Renal cortex interstitium (tissue), 15 donors: ENCODE measurements at places on chromosomes 2 and 18. TPM values are rescaled to one million over a fixed set of nuclear protein-coding genes. Genes with fewer than 3 reads are reported as not detected.

The STAT4 gene
- 11.5 TPM for polyA plus RNA-seq

The ORC4 gene
- 99.1 TPM for polyA plus RNA-seq

The CENPA gene
- polyA plus RNA-seq: 17.2 TPM

The ARMC9 gene
- polyA plus RNA-seq: 27.0 TPM

The GRP gene
- not detected for polyA plus RNA-seq

The GAREM2 gene
- polyA plus RNA-seq: 8.9 TPM

The TWIST2 gene
- polyA plus RNA-seq: 3.8 TPM

GRCh38 chr2:47735912-47736311, 47.0 kb upstream of the MSH6 start:
- no peak for DNase-seq

GRCh38 chr18:3319894-3320454, 58.0 kb downstream of the MYL12B start:
- DNase-seq: no peak

GRCh38 chr2:214737188-214737587, 72.3 kb downstream of the BARD1 start:
- no peak for DNase-seq

DNA sequence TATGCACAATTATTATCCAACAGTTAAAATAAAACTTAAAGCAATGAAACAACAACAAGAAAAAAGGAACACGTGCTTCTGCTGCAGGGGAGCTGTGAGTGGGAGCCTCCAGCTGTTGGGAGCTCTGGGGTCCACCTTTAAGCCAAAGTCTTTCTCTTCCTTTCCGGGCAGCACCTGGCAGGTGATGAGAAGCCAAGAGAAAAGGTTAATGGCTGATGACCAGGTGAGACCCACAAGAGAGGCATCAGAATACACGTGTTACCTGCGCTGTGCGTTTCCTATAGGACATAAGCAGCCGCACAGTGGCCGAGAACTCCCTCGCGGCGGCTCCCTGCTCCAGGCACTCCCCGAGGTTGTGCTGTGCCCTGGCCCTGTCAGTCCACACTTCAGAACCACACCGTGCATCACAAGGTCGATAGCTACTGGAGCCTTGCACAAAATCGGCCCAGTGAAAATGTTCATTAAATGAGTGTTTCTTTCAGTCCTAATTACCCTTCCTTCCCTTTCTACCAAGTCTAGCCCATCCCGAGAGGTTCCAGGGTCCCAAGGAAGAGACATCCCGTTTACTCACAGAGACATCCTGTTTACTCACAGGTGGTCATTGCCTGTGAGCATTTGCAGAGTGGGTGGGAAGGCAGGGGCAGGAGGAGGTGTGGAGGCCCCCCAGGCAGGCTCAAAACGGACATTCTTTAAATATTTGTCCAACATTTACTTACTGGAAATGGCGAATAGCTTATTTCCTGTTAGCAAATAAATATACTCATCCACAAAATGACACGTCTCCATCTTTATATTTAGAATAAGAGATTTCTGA, 44.9 kb upstream of the ASB18 start:
- no peak for DNase-seq

DNA sequence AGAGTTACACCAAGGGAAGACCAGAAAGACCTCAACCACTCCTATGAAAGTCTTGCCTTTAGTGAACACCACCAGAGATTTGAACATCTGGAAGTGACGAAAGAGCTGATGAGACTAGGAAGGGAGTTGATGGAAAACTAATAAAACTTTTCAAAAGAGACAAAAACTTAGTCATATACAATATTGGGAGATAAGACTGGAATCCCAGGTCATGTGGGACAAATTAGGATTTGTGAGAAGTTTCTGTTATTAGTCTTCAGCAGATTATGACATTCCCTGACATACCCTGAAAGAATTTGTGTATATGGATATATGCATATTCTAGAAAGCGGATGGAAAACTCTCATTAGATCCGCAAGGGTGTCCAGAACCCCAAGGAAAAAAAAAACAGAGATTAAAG, 145.0 kb upstream of the LTBP1 start:
- DNase-seq: no peak

DNA sequence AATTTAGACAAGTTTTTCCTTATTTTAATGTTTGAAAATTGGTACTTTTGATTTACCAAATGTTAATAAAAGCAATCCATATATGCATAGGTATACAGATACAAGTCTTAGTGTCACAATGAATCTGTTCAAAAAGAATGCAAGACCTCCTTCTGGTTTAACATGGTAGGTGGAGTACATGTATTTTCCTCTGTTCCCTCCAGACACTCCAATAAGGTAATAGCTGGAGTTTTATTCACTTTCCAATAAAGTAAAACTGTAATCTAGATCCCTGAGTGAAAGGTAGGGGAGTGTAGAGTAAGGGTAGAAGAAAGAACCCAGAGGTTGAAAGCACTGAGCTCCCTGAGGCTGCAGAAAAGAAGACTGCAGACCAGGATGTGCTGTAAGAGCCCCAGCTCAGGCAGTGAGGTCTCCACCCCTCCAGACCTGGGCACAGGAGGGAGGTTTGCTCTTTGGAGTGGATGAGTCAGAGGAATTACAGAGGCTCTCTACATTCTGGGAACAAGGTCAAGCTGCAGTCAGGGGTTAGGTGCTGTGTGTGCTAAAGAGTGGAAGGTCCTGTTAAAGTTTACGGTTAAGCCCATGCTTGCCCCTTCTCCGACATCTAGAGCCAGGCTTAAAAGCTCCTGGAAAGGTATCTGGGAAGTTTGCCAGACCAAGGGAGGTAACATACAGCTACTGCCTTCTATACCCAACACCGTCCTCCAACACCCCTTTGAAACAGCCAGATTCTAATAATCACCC, 27.6 kb upstream of the STAT1 start:
- no peak for DNase-seq

DNA sequence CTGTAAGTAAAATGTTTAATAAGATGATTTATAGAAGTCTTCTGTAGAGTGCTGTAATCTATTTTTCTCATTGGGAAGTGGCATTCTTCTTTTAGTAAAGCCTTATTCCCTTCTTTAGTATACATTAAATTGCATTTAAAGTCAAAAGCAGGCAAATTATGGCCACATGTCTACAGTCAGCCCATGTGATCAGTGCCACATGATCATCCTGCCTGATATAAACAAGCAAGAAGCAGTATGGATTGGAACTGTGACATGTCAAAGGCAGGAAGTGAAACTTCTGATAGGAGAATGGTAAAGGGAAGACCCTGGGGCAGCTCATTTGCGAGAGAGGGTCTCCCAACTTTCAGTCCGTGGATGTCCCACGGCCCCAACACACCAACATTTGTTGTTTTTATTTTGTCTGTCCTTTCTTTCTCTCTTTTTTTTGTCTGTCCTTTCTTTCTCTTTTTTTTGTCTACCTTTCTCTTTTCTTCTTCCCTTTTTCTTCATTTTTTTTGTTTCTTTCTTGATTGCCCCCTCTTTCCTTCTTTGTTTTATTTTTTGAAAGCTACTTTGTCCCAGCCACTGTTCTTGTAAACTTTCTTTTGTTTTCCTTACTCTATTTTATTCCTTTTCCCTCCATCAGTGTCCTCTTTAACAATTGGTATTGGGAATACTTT, 154.9 kb downstream of the DTNA start:
- DNase-seq: no peak

DNA sequence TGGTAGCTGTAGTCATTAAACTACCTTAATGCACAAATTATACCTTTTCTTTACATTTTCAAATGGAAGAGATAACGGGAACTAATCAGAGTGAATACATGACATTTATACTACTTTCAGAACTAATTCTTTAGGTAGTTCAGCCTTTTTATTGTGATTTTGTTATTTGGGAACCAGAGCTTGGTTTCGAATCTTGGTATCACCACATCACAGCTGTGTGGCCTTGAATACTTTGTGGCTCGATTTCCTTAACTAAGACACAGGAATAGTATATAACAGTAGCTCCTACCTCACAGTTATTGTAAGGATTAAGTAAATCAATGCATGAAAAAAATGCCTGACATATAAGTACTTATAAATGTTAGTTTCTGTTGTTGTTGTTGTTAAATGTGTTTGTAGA, 240.0 kb downstream of the WDR7 start:
- no peak for DNase-seq

DNA sequence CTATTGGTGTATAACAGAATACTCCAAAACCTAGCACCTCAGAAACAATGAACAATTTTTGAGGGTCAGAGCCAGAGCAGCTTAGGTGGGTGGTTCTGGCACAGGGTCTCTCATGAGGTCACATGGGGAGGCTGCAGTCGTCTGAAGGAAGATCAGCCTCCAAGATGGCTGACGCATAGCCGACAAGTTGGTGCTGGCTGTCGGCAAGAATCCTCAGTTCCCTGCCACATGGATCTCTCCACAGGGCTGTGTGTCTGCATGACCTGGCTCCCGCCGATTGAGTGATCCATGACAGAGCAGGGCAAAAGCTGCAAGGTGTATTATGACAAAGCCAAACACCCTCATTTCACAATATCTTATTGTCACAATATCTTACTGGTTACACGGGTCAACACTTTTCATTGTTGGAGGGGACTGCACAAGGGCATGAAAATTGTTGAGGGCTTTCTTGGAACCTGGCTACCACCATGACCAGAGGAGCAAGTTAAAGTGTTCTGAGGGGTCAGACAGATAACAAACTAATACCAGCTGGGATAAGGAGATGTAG, 4.2 kb downstream of the MYL12B start:
- no peak for DNase-seq

DNA sequence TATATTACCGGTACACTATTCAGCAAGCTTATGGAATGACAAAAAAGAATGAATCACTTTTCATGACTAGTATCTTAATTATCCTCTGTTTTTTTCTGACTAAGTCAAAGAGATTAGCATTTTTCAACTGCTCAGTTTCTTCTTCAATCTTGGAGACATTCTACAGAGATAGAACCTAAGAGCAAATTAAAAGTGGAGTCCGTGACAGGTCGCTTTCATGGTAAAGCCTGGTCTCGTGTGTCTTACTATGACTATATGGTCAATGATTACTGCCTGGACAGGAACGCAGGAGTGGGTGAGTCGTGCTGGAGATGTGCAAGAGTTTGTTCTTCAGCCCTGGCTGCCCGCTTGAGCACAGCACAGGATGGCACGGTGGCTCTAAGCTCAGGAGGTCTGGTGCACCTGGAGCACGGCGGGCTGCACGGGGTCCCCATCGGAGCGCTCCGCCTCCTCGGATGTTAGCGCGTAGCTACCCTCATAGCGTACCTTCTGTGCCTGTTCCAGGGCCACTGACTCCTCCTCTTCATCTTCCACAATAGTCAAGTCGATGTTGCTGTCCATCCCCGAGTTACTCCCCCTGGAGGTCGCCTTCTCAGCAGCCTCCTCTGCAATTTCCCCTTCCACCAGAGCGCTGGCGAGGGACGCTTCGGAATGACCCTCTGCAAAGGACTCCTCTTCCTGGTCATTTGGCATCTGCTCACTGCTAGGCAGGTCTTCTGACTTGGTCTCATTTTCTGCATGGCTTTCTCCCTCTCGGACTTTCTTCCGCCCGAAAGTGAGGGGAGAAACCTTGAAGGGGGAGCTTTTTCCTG, 11.1 kb downstream of the CAVIN2 start:
- no peak for DNase-seq

DNA sequence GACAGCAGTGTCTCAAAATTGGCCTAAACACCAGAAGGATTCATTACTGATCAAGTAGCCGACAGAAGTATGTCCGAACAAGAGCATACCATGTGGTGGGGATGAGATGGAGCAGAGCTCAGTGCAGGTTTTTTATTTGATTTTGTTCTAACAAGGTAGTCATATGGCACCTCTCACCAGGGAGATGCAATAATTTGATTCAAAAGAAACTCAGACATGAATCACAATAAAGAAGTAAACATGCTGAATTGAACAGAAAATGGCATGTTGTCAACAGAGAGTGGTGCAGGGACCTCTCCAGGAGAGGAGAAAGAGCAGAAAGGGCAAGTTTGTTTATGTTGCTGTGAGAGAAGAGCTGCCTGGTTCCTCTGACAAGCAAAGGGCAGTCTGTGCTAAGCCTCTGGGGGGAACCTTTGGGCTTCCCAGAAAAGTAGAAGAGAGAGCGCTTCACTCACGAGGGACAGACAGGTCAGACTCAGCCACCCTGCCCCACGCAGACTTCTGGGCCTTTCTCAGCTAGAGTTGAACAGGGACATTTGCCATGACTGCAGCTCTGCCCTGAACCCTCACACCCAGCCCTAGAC, 351.3 kb upstream of the RAB12 start:
- DNase-seq: no peak

GRCh38 chr2:134906726-134907125, 11.9 kb upstream of the CCNT2 start:
- DNase-seq: no peak

DNA sequence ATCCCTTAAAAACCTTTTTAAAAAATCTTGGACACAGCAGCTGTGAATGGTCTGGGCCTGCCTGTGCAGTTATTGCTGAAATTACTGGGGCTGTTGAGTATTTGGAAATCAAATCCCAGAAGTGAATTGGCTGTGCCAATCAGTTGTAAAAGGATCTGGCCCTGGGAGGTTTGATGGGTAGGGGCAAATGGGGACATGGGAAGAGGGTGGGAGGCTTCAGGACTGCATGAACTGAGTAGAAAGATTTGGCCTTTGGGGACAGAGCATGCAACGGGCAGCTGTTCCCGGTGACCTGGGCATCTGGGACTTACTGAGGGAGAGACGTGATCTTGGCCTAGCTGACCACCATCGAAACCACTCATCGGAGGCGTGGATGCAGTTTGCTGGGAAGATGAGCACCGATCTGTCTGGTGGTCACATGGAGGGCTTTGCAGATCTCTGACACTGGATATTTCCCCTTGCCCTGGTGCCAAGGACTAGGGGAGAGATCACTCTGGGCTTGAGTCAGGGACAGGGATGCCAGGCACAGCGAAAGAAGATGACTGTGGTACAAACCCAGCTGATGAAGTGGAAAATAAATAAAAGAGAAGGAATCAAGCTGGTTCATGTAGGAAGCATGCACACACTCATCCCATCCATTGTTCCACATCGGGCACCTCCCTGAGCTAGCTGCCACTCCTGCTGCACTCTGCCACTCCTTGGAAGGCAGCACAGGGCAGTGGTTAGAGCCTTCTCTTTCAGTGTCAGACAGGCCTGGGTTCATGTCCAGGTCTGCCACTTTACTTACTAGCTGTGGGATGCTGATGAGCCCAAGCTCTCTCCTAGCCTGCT, 58.4 kb downstream of the SEMA4F start:
- no peak for DNase-seq

GRCh38 chr2:170711196-170711773, 3.9 kb upstream of the SP5 start:
- DNase-seq: no peak

GRCh38 chr2:24203029-24203786, 28.4 kb downstream of the FAM228A start:
- DNase-seq: no peak

- no peak for DNase-seq
These were observed 264.5 kb downstream of the SOCS6 start for GRCh38 chr18:70553245-70553935.
